ENCODE measurements at places on chromosomes 2 and 18.

GRCh38 chr18:50199346-50199855 lies 4.5 kb upstream of the MYO5B start:
- no peak overlapping the region for H3K4me3 ChIP-seq
- H3K4me1 ChIP-seq = peaks cover 8% of the 10 kb centered on the region
- H3K36me3 ChIP-seq = no peaks in the 10 kb centered on the region
- peaks cover 14% of the 10 kb centered on the region for H3K27me3 ChIP-seq

DNA sequence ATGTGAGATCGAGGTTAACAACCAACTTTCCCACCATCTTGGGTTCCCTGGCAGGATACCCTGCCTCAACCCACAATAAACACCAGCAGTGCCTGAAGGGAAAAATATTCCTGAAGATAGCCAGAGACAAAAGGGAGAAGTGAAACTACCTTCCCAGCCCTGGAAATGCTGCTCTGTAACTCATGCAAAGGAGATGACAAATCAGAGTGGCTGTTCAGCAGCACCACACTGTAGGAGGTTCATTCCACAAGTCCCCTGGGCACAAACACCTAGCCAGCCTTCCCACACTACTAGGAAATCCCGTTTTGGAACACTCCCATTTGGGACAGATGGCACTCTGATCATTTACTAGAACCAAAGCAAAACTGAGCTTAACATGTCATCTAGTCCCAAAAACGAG lies 190.7 kb upstream of the RBBP8 start:
- H3K4me1 ChIP-seq = no peaks in the 10 kb centered on the region
- H3K4me3 ChIP-seq = no peak overlapping the region
- no peak for DNase-seq
- H3K27ac ChIP-seq = no peak overlapping the region
- H3K27me3 ChIP-seq = no peaks in the 10 kb centered on the region

GRCh38 chr2:41989501-41990180 lies 58.2 kb upstream of the PKDCC start:
- H3K27me3 ChIP-seq = no peaks in the 10 kb centered on the region
- no peak for DNase-seq
- H3K27ac ChIP-seq = no peak overlapping the region
- H3K36me3 ChIP-seq = no peaks in the 10 kb centered on the region
- H3K4me1 ChIP-seq = no peaks in the 10 kb centered on the region

- H3K4me1 ChIP-seq = no peaks in the 10 kb centered on the region
- no peak overlapping the region for H3K27ac ChIP-seq
- no peak for DNase-seq
- H3K4me3 ChIP-seq = no peak overlapping the region
Measured at GRCh38 chr2:163808406-163808805, 72.6 kb upstream of the FIGN start.

GRCh38 chr2:3446381-3446780 lies 66.9 kb downstream of the TRAPPC12 start:
- H3K36me3 ChIP-seq = peaks cover 40% of the 10 kb centered on the region
- no peak overlapping the region for H3K27ac ChIP-seq
- no peak overlapping the region for H3K4me3 ChIP-seq
- no peaks in the 10 kb centered on the region for H3K27me3 ChIP-seq
- H3K4me1 ChIP-seq = no peaks in the 10 kb centered on the region

GRCh38 chr2:125526093-125526492 lies 1129.9 kb upstream of the GYPC start:
- no peaks in the 10 kb centered on the region for H3K27me3 ChIP-seq
- H3K36me3 ChIP-seq = no peaks in the 10 kb centered on the region
- H3K27ac ChIP-seq = no peak overlapping the region
- H3K4me1 ChIP-seq = no peaks in the 10 kb centered on the region
- no peak overlapping the region for H3K4me3 ChIP-seq
- no peak for DNase-seq

- H3K27me3 ChIP-seq = no peaks in the 10 kb centered on the region
- H3K4me1 ChIP-seq = no peaks in the 10 kb centered on the region
- no peak overlapping the region for H3K27ac ChIP-seq
- H3K36me3 ChIP-seq = no peaks in the 10 kb centered on the region
- DNase-seq = no peak
Measured at GRCh38 chr2:140658760-140659692, 1471.8 kb downstream of the LRP1B start.

DNA sequence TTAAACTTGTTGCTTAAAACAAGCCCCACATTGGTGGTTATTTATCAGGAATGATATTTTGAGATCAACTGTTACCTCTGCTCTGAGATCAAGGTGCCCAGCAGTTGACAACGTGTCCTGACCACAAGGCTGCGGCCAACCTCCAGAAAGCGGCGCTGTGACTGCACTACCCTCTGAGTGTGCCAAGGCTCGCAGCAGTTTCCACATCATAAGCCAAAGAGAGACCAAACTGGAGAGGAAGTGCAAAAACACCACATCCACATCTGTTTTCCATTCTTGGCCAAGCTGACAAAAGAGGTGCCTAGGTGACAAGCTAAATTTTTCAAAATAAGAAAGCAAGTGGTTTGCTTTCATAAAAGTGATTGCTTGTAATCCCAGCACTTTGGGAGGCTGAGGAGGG lies 410.8 kb upstream of the POU3F3 start:
- no peak overlapping the region for H3K4me3 ChIP-seq
- no peak for DNase-seq
- no peak overlapping the region for H3K27ac ChIP-seq
- no peaks in the 10 kb centered on the region for H3K27me3 ChIP-seq
- peaks cover 3% of the 10 kb centered on the region for H3K4me1 ChIP-seq
- no peaks in the 10 kb centered on the region for H3K36me3 ChIP-seq

- no peaks in the 10 kb centered on the region for H3K27me3 ChIP-seq
- no peaks in the 10 kb centered on the region for H3K36me3 ChIP-seq
- H3K27ac ChIP-seq = no peak overlapping the region
Measured at GRCh38 chr2:170170281-170171040, 7.5 kb upstream of the MYO3B start.

GRCh38 chr2:150644298-150645067 lies 157.0 kb upstream of the RND3 start:
- H3K27ac ChIP-seq = no peak overlapping the region
- DNase-seq = no peak
- no peak overlapping the region for H3K4me3 ChIP-seq
- no peaks in the 10 kb centered on the region for H3K4me1 ChIP-seq

GRCh38 chr2:219225350-219225749 lies 4.1 kb downstream of the ATG9A start:
- no peak for DNase-seq
- peaks cover 58% of the 10 kb centered on the region for H3K36me3 ChIP-seq
- no peak overlapping the region for H3K4me3 ChIP-seq
- H3K27me3 ChIP-seq = no peaks in the 10 kb centered on the region
- H3K4me1 ChIP-seq = peaks cover 24% of the 10 kb centered on the region

GRCh38 chr2:232876161-232876977 lies 6.3 kb downstream of the SNORC start:
- H3K4me1 ChIP-seq = no peaks in the 10 kb centered on the region
- no peaks in the 10 kb centered on the region for H3K36me3 ChIP-seq
- no peak overlapping the region for H3K4me3 ChIP-seq
- DNase-seq = no peak
- no peak overlapping the region for H3K27ac ChIP-seq
- peaks cover 9% of the 10 kb centered on the region for H3K27me3 ChIP-seq

DNA sequence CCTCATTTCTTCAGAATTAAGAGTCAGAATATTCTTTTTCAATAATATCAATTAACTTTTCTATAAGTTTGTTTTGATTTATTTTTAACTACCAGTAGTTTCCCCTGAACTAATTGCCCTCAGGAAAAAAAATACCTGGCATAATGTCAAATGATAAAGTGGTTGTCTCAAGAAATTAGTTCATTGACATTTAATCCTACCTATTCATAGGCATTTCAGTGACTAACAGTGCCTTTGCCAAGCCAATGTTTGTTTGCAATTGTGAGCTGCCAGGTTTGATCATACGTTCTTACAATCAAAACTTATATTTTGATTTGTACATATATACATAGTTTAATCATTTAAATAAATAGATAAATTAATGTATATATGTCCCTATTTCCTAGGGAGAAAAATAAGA lies 267.3 kb upstream of the MC4R start:
- DNase-seq = no peak
- no peaks in the 10 kb centered on the region for H3K36me3 ChIP-seq

DNA sequence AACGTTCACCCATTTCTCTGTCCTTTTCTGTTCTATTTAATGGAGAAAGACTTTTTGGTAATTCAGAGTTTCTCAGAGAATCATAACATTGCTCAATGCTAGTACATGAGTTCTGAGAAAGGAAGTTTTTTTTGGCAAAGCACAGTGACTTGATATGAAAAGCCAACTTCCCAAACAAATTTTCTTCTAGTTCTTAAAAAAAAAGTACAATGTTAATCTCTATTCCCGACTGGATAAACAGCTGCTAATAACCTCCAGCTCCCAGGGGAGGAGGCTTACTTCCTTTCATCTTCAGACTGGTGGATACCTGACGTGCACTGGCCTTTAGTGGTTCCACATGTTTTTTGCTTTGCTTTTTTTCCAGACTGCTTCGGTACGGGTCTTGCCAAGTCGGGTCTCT lies 284.6 kb upstream of the CCDC68 start:
- no peak overlapping the region for H3K4me3 ChIP-seq
- H3K27ac ChIP-seq = no peak overlapping the region
- H3K27me3 ChIP-seq = no peaks in the 10 kb centered on the region
- DNase-seq = no peak

- no peaks in the 10 kb centered on the region for H3K36me3 ChIP-seq
- H3K27ac ChIP-seq = no peak overlapping the region
- H3K4me3 ChIP-seq = no peak overlapping the region
- H3K4me1 ChIP-seq = no peaks in the 10 kb centered on the region
- DNase-seq = no peak
- no peaks in the 10 kb centered on the region for H3K27me3 ChIP-seq
Measured at GRCh38 chr2:222722327-222722946, 51.0 kb downstream of the MOGAT1 start.

GRCh38 chr2:55163941-55164390 lies 68.1 kb downstream of the CLHC1 start:
- no peak overlapping the region for H3K4me3 ChIP-seq
- H3K27ac ChIP-seq = no peak overlapping the region
- H3K36me3 ChIP-seq = no peaks in the 10 kb centered on the region
- no peaks in the 10 kb centered on the region for H3K4me1 ChIP-seq
- no peaks in the 10 kb centered on the region for H3K27me3 ChIP-seq

DNA sequence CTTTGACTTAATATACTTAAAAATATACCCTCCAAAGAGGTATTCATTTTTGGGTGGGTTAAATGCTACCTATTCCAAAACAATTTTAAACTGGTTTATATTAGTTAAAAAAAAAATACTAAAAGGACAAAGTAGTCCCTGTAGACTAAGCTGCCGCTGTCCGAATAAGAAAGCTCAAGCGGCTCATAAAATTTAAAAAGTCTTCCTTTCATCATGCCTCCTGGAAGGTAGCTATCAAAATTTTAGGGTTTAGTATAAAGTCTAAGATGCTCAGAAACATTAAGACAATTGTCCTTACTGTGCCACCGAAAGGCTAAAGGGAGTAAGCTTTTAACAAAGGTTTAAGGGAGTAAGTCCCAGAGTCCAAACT lies 440 bp upstream of the UGGT1 start:
- DNase-seq = no peak
- H3K27me3 ChIP-seq = no peaks in the 10 kb centered on the region
- H3K27ac ChIP-seq = peak overlapping the region; percentile 72
- H3K36me3 ChIP-seq = peaks cover 6% of the 10 kb centered on the region

All from CD8-positive, alpha-beta memory T cell (primary cell).